NCI-H2081 (cell line): ENCODE measurements at places on chromosomes 13 and 19.
A peak's percentile ranks its signal among the peaks of the same experiment; 100 is the strongest.

- no peak for DNase-seq
Measured at GRCh38 chr13:76825430-76825829, 60.8 kb downstream of the KCTD12 start.

- DNase-seq = peak; percentile 52
Measured at GRCh38 chr13:25602176-25602575, 230.4 kb downstream of the ATP8A2 start.

DNA sequence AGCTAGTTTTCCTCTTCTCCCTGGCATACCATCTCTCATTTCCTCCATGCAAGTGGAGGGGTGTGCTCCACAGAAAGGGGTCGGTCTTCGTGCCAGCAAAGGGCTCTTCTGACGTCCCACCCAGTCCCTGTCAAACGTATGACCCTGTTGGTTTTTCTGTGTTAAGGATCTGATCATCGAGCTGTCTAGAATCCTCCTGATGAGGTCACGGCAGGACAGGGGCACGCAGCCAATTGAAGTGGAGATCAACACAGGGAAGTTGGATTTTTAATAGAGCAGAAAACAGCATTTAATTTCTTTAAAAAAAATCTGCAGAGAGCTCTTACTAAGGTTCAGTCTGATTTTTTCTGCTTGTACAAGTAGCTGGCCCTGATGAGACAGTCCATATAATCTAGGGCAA lies 339.4 kb downstream of the TEX29 start:
- DNase-seq = no peak

DNA sequence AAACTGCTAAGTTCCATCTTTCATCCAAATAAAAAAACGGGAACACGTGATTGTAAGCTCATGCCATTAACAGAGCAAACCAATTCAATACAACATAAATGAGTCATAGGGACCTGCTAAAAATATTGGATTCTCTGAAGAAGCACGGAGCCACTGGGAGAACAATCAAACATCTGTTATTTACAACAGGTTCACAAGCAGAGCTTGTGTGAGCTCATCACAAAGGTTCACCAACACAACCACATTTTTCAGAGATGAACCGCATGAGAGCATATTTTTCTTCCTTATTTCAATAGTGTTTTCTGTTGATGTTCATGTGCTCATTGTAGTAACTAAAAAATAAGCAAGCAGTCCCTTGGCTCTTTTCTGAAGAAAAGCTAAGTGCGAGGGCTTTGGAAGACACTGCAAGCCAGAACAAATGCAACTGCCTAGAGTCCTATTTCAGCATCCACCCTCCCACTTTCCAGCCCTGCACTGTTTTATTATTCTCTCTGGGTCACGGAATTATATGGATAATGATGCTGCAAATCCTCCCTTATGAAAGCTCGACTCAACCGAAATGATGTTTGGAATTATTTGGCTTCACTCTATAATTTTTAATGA lies 545.8 kb downstream of the LIG4 start:
- peak; percentile 42 for DNase-seq

DNA sequence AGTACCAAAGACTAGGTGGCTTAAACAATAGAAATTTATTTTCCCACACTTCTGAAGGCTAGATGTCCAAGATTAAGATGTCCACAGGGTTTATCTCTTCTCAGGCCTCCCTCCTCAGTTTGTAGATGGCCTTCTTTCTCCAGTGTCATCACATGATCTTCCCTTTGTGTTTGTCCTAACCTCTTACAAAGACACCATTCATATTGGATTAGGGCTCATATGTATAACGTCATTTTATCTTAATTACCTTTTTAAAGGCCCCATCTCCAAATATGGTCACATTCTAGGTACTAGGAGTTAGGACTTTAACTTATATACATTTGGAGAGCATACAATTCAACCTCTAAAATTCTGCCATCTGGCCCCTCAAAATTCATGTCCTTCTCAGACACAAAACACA lies 34.3 kb downstream of the N4BP2L2 start:
- no peak for DNase-seq

GRCh38 chr19:55544014-55544413 lies 1.3 kb downstream of the SBK3 start:
- DNase-seq = no peak

- DNase-seq = no peak
Measured at GRCh38 chr13:113390874-113391497, 27.1 kb upstream of the GRTP1 start.

DNA sequence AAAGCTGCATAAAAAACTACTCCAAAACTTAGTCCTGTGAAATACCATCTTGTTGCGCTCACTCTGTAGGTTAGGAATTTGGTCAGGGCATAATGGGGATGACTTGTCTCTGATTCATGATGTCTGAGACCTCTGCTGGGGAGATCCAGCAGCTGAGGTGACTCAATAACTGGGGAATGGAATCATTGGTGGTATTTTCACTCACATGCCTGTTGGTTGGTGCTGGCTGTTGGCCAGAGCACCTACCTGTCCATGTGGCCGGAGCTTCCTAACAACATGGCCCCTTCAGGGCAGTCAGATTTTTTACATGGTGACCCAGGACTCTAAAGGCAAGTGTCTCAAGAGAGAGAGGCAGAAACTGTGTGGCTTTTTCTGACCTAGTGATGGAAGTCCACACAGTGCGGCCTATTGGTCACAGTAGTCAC lies 7.4 kb upstream of the ESD start:
- no peak for DNase-seq

DNA sequence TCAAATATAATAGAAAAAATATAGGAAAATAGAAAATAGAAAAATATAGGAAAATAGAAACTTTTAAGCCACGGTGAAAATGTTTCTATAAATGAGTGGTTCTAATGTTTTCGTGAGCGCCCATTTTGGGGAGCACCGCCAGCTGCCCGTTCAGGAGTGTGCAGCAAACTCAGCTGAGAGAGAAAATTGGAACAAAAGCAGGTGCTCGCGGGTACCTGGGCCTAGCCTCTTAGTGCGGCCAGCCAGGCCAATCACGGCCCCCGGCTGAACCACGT lies 204 bp upstream of the PDX1 start:
- DNase-seq = peak; percentile 92

DNA sequence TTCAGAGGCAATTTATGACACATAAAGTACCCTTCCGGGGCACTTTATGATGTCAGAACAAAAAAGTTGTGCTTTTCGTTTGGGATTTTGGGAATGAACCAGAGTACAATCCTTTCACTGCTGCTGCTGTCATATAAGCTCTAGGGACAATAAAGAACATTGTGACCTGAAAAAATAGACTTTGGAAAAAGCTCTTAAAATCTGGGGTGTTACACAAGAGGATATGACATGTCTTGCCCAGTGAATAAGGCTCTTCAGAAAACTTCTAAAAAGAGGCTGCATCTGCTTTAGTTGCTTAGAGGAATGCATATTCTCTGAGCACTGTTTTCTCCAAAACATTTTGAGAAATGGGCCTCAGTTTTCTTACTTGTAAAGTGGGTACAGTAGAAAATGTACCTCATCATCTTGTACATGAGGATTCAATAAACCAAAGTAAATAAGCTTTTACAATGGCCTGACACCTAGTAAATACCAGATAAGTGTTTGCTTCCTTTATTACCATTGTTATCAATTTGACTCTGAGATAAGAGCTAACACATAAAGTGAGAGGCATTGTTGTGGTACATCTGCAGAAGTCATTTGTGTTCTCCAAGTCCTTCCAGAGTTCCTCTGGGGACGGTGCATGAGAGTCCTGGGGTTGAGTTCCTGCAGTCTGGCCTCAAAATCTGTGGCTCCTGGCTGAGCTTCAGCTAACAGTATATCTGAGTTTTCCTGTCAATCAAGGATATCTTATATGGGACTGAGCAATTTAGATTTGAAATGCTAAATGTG lies 67.4 kb upstream of the EDNRB start:
- no peak for DNase-seq

DNA sequence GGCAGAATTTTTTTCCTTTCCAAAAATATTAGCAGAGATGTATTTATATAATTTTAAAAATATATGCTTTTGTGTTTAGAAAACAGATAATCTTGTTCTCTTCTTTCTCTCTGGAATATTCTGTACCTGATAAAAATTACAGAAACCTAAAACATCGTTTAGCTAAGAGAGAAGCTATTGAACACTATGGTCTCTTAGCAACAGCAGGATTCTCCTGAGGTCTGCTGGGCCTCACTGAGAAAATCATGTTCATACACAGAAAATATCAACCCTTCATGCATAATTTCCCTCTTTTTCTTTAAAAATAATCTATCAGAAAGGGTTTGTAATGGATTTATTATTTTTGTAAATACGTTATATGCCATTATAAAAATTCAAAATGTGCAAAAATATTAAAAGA lies 242.2 kb downstream of the DCLK1 start:
- DNase-seq = peak; percentile 30

- peak; percentile 37 for DNase-seq
Measured at GRCh38 chr19:13212759-13213330, 62.6 kb downstream of the IER2 start.
